ENCODE measurements at places on chromosomes 3 and 15. TPM values are rescaled to one million over a fixed set of nuclear protein-coding genes. Genes with fewer than 3 reads are reported as not detected.

Gene TMEM212
- not detected for total RNA-seq

Gene RTP1
- not detected for total RNA-seq

Gene RNF111
- 27.9 TPM for total RNA-seq

Gene RYR3
- not detected for total RNA-seq

Gene ANKRD63
- not detected for total RNA-seq

Gene HIGD2B
- 0.22 TPM for total RNA-seq

Gene ARGFX
- not detected for total RNA-seq

Gene TEX264
- total RNA-seq: 48.0 TPM

DNA sequence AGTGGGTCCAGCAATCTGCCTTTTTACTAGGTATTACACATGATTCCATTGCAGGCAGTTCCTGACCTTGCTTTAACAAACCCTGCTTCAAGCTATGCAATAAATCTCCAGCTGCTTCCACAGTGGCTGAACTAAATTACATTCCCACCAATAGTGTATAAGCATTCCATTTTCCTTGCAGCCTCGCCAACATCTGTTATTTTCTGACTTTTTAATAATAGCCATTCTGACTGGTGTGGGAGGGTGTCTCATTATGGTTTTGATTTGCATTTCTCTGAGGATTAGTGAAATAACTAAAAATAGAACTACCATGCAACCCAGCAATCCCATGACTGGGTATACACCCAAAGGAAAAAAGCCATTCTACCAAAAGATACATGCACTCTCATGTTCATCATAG is 36.4 kb upstream of the DNAJC13 start:
- H3K27me3 ChIP-seq: peaks cover 18% of the 10 kb centered on the region
- H3K4me3 ChIP-seq: no peak overlapping the region
- no peaks in the 10 kb centered on the region for H3K36me3 ChIP-seq
- no peak for DNase-seq
- no peaks in the 10 kb centered on the region for H3K4me1 ChIP-seq

DNA sequence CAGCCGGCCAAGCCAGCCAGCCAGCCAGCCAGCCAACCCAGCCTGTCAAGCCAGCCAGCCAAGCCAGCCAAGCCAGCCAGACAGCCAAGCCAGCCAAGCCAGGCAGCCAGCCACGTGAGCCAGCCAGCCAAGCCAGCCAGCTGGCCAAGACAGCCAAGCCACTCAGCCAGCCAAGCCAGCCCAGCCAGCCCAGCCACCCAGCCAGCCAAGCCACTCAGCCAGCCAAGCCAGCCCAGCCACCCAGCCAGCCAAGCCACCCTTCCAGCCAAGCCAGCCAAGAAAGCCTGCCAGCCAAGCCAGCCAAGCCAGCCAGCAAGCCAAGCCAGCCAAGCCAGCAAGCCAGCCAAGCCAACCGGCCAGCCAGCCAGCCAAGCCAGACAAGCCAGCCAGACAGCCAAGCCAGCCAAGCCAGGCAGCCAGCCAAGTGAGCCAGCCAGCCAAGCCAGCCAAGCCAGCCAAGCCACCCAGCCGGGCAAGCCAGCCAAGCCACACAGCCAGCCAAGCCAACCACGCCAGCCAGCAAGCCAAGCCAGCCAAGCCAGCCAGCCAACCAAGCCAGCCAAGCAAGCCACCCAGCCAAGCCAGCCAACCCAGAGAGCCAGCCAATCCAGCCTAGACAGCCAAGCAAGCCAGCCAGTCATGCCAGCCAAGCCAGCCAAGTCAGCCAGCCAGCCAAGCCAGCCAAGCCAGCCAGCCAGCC is 199.5 kb downstream of the GOLGA6L6 start:
- no peak overlapping the region for H3K4me3 ChIP-seq
- no peaks in the 10 kb centered on the region for H3K36me3 ChIP-seq
- no peaks in the 10 kb centered on the region for H3K27me3 ChIP-seq
- H3K27ac ChIP-seq: no peak overlapping the region
- H3K4me1 ChIP-seq: no peaks in the 10 kb centered on the region
- no peak for DNase-seq

DNA sequence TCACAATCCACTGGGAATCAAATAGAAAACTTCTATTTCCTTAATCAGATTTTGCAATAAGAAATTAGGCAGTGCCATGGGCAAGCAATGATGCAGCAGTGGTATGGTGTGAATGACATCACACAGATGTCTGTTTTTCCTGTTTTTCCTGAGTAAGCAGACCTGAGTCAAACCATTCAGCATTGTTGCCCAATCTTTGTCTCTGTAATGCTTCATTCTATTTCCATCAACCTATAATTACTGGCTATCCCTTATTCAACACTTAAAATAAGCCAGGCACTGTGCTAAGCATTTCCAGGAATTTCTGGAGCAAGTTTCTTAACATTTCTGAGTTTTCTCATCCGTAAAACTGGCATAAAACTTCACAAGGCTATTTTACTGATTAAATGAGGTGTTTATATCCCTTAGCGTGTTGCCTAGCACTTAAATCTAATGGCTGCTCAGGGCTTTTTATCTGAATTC is 11.3 kb upstream of the OXSR1 start:
- peak overlapping the region; percentile 82 for H3K27ac ChIP-seq
- no peaks in the 10 kb centered on the region for H3K27me3 ChIP-seq
- H3K4me3 ChIP-seq: no peak overlapping the region
- no peaks in the 10 kb centered on the region for H3K36me3 ChIP-seq
- peaks cover 44% of the 10 kb centered on the region for H3K4me1 ChIP-seq

- H3K27ac ChIP-seq: no peak overlapping the region
- peak; percentile 32 for DNase-seq
- H3K36me3 ChIP-seq: peaks cover 51% of the 10 kb centered on the region
- H3K4me1 ChIP-seq: peaks cover 34% of the 10 kb centered on the region
- no peaks in the 10 kb centered on the region for H3K27me3 ChIP-seq
Observed at GRCh38 chr3:11306817-11307589, 34.8 kb downstream of the ATG7 start.

DNA sequence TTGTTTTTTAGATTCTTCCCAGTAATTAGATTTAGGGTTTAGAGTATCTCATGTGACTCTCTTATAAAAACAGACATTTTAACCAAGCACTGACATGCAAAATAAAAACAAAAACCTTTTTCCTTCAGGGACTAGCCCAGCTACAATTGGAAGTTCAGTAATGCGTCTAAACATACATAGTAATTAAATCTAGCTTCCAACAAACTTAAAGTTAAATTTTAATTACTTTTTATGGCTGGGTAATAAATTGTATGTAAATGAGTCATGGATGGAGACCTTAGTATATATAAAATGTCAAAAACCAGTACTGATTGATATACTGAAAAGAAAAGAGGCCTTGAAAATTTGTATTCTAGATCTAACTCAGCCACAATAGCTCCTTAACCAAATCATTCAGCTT is 43.6 kb upstream of the AP4E1 start:
- H3K4me1 ChIP-seq: no peaks in the 10 kb centered on the region
- no peak for DNase-seq
- no peak overlapping the region for H3K4me3 ChIP-seq
- no peak overlapping the region for H3K27ac ChIP-seq
- H3K36me3 ChIP-seq: no peaks in the 10 kb centered on the region
- H3K27me3 ChIP-seq: no peaks in the 10 kb centered on the region

GRCh38 chr3:126464093-126464492 is 11.6 kb downstream of the ZXDC start:
- H3K27me3 ChIP-seq: no peaks in the 10 kb centered on the region
- H3K36me3 ChIP-seq: peaks cover 4% of the 10 kb centered on the region
- H3K4me3 ChIP-seq: no peak overlapping the region
- DNase-seq: no peak
- peaks cover 8% of the 10 kb centered on the region for H3K4me1 ChIP-seq

- H3K36me3 ChIP-seq: no peaks in the 10 kb centered on the region
- H3K4me3 ChIP-seq: no peak overlapping the region
- H3K27me3 ChIP-seq: peaks cover 5% of the 10 kb centered on the region
- no peak overlapping the region for H3K27ac ChIP-seq
- no peaks in the 10 kb centered on the region for H3K4me1 ChIP-seq
Observed at GRCh38 chr15:57795261-57795660, 88.7 kb downstream of the POLR2M start.

- peaks cover 44% of the 10 kb centered on the region for H3K27me3 ChIP-seq
- H3K36me3 ChIP-seq: no peaks in the 10 kb centered on the region
- H3K27ac ChIP-seq: no peak overlapping the region
- no peak overlapping the region for H3K4me3 ChIP-seq
- no peak for DNase-seq
Observed at GRCh38 chr15:51263116-51263515, 75.3 kb downstream of the CYP19A1 start.

DNA sequence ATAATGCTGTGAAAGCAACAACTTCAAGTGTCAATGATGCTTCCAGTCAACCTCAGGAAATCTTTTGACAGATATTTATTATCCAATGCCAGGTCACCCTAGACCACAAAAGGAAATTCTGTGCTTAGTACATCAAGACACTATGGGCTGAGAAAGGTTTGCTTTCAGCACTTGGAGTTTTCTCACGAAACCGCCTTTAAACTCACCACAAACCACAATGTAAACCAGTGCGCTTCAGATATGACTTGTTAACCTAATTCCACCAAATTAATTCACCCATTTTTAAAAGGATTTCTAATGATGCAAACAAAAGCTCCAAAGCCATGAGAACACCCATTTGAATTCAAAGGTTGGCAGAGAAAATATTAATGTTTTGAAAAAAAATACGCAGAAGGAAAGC is 292.9 kb upstream of the NR2F2 start:
- no peak overlapping the region for H3K4me3 ChIP-seq
- H3K27me3 ChIP-seq: peaks cover 91% of the 10 kb centered on the region
- H3K36me3 ChIP-seq: no peaks in the 10 kb centered on the region
- H3K27ac ChIP-seq: no peak overlapping the region
- peaks cover 12% of the 10 kb centered on the region for H3K4me1 ChIP-seq
- DNase-seq: no peak

DNA sequence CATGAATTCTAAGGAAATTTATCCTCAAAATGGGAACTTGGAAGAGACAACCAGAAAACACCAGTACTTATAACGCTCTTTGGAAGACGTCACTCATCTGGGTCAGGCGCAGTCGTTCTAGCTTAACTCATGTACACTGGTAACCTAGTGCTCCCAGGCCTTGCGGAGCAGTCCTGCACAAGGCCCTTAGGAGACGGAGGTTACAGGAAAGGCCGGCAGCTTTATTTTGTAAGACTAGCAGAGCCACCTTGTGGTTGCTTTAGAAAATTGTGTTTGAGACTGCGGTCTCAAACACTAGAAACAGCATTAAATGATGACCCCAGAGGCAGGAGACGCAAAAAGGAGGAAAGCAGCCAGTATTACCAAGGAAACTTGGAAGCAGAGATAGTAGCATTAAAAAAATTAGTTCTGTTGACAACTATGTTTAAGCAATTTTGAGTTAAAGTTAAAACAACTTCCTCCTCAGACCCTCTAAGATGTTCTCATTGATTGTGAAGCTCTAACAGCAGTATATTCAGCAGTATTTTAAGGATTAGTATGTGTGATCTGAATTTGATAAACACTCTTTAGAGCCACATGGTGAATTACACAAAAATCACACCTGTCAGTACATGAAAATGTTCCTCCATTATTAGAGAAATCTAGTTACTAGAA is 141.9 kb upstream of the C2CD4B start:
- peak; percentile 10 for DNase-seq
- peak overlapping the region; percentile 47 for H3K27ac ChIP-seq
- H3K36me3 ChIP-seq: no peaks in the 10 kb centered on the region
- peaks cover 7% of the 10 kb centered on the region for H3K4me1 ChIP-seq

- no peaks in the 10 kb centered on the region for H3K27me3 ChIP-seq
- no peak overlapping the region for H3K4me3 ChIP-seq
Observed at GRCh38 chr3:14799146-14799545, 19.6 kb upstream of the FGD5 start.

DNA sequence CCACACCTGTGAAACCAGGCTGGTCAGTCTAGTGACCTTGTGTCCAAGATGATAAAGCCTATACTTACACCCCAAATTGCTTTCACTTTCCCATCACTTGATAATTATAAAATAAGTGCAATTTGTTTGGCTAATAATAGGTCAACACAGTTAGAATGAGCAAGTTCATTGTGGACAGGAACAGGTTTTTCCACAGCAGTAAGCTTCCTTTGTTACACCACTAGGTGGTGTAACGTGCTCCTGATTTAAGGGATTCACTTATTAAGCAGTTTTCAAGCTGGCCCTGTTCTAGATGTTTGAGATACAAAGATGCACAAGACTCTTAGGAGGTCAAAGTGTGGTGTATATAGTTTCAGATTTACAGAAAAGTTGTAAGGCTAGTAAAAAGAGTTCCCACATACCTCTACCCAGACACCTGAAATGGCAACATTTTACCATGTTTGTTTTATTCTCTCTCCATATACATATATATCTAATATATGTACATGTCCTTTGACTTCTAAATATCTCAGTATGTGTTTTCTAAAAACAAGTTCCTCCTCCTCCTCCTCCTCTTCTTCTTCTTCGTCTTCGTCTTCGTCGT is 6.8 kb upstream of the MFSD1 start:
- H3K27me3 ChIP-seq: no peaks in the 10 kb centered on the region
- H3K27ac ChIP-seq: no peak overlapping the region
- DNase-seq: no peak
- no peaks in the 10 kb centered on the region for H3K36me3 ChIP-seq
- peaks cover 5% of the 10 kb centered on the region for H3K4me1 ChIP-seq

DNA sequence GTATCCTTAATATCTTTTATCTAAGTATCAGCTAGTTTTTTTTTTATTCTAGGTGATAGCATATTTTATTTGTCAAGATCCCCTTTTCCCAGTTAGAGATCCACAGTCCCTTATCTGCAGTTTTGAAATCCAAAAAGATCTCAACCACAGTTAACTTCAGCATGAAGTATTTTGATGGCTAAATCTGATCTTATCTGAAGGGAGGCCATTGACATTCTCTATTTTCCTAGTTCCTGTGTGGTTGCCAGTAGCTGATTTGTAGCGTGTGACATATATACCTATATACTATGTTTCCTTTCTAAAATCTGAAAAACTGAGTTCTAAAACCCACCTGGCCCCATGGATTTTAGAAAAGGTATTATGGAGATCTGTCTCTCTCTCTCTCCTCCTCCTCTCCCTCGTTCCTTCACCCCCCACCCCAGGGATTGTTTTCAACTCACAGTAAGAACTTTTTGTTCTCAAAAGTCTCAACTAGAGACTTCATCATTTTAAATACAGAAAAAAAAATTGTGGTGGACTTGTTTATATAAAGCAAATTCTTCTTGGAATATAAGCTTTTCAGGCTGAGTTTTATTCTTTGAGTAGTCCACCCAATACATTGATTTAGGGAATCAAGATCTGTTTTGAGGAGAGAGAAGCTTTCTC is 12.3 kb downstream of the TCF12 start:
- H3K4me3 ChIP-seq: no peak overlapping the region
- H3K36me3 ChIP-seq: peaks cover 14% of the 10 kb centered on the region
- peaks cover 71% of the 10 kb centered on the region for H3K4me1 ChIP-seq
